Right lung (tissue), 10 donors: ENCODE measurements at places on chromosomes 1 and 21. TPM values are rescaled to one million over a fixed set of nuclear protein-coding genes. Genes with fewer than 3 reads are reported as not detected.
A peak's percentile ranks its signal among the peaks of the same experiment; 100 is the strongest.

The DDR2 gene
- polyA plus RNA-seq = 20.4 TPM

The LIPI gene
- polyA plus RNA-seq = 0.43 TPM

The DENND2C gene
- polyA plus RNA-seq = 4.6 TPM

The ARHGEF2 gene
- 202 TPM for polyA plus RNA-seq

The FCAMR gene
- not detected for polyA plus RNA-seq

- no peak for DNase-seq
Measured at GRCh38 chr1:243686159-243686558, 163.9 kb downstream of the AKT3 start.

GRCh38 chr21:18951271-18952038 is 547.9 kb upstream of the TMPRSS15 start:
- no peak for DNase-seq

GRCh38 chr21:44941567-44941966 is 1.7 kb downstream of the SLX9 start:
- no peak for DNase-seq

- DNase-seq = no peak
Measured at GRCh38 chr1:97942161-97943123, 21.6 kb upstream of the DPYD start.

DNA sequence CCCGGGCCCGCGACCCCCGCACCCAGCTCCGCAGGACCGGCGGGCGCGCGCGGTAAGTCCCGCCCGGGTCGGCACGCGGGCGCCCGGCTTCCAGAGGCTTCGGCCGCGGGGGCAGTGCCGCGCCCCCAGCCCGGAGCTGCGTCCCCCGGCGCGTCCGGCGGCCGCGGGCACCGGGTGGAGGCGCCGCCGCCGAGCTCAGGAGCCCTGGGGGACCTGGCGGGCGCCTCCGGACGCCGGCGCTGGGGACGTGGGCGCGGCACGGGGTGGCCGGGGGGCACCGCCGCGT is 227 bp downstream of the NBL1 start:
- no peak for DNase-seq

- no peak for DNase-seq
Measured at GRCh38 chr1:192453360-192453992, 122.1 kb upstream of the RGS1 start.

GRCh38 chr1:22239378-22239777 is 96.5 kb upstream of the WNT4 start:
- no peak for DNase-seq

- DNase-seq = peak; percentile 26
Measured at GRCh38 chr1:14522926-14523241, 75.6 kb upstream of the KAZN start.

- DNase-seq = no peak
Measured at GRCh38 chr1:28956038-28956464, 41.7 kb downstream of the EPB41 start.

GRCh38 chr1:192358822-192359221 is 42.0 kb downstream of the RGS21 start:
- DNase-seq = no peak

DNA sequence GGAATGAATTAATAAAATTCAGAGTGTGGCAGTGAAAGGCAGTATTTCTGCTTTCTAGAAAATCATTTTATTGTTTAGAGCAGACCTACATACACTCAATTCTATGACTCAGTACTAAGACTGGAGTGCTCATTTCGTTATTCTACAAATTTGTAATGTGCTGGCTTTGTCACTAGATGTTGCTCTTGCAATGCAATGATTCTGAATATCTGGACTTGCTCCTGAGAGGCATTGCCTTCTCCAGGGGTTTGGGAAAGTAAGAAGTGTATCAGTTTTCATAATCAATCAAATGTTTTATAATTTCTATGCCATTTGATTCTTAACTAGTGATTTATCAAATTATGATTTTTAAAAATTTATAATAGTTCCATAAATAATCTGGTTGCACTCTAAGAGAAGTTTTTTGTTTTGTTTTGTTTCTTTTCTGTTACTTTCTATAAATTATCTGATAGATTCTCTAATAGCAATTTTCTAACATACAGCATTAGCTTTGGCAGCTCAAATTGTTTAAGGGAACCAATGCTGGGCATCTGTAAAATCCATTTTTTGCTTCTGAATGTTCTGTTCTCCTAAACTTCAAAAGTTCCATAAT is 280.5 kb upstream of the SGIP1 start:
- peak; percentile 67 for DNase-seq
